ENCODE measurements at places on chromosomes 5 and 9.

DNA sequence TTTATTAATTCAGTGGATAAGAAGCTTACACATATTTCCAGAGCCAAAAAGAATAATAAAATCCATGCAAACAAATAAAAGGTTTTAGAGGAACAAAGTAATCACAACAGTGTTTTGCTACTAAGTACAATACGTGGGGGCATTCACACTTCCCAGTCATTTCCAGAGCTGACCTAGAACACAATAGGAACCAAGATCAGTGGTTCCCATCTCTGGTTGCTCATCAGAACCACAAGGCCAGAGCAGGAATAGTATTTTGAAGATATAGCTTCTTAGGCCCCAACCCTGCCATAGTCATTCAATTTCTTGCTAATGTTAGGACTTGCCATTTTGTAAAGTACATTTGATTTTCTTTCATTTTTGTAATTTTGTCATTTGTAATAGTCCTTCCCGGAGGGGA is 215.4 kb downstream of the NR3C1 start:
- no peak for DNase-seq

DNA sequence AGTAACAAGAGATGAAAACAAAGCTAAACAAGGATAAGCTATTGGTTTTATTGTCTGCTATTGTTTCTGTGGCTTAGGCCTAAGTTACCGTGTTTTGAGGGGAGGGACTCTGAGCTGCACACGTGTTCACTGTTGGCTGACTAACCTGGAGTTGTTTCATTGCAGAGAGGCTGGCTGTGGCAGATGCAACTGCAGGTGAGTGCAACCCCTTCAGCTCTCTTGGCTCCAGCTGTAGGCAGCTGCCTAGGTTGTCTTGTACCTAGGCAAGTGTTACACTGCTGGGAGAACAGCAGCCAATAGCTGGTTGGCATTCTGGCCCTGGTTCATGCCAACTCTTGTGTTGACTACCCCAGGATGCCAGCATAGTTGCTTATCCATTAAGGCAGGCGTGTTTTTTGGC is 17.6 kb upstream of the MATR3 start:
- no peak for DNase-seq

GRCh38 chr9:86202338-86202882 is 57.0 kb downstream of the C9orf153 start:
- DNase-seq = peak; percentile 27

DNA sequence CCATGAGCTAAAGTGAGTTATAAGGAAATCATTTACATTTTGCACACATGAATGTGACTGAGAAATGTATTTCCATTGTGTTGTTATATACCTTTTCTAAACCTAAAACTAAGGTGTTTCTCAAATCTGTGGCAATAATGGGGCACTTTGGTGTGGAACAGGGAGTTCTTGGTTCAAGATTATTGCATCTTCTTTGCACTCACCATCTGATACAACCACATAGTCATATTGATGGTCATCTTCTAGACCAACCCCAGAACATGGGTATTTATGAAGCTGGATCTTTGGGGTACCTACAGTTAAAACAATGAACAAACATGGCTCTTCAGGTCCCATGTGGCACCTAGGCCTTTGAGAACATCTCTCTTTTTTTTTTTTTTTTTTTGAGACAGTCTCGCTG is 24.6 kb upstream of the SHOC1 start:
- no peak for DNase-seq
